ENCODE measurements at places on chromosomes 2 and 18.

DNA sequence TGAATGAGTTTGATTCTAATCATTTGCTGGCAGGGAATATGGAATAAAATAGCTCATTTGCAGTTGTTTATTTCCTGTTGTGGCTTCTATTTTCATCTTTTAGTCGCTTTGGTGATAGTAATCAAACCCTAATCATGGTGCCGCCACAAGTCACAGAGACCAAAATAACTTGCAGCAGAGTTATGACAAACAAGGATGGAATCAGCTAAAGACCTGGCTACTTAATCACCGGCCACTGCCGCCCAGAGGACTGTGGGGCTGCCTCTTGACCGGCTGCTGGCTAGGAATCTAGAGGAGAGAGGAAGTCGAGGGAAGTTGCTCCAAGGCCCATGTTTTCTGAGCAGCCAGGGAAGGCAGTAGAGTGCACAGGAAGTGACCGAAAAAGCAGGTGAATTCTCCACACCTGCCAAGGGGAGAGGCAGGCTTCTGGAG lies 5.1 kb upstream of the SMAD7 start:
- DNase-seq, result no peak

GRCh38 chr2:30338475-30338874 lies 107.1 kb downstream of the LBH start:
- no peak for DNase-seq

GRCh38 chr2:149290662-149291061 lies 39.7 kb upstream of the LYPD6 start:
- DNase-seq, result no peak

DNA sequence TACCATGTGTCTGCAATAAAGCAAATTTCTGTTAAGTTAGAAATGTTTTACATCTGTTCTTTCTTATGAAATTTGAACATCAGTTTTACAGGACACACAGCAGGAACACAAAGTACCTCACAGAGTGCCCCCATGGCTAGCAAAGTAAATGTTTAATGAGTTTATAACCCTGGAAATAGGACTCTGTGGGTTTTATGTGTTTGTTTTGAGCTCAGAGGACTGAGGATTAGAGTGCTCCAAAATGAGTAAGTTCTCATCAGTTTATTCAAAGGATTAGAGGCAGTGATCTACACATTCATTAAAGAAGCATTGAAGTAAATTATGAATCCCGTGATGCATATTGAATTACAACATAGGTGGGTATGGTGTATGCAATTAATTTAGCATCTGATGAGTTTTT lies 281.8 kb downstream of the GULP1 start:
- no peak for DNase-seq

- no peak for DNase-seq
Observed at GRCh38 chr2:149313512-149313972, 16.8 kb upstream of the LYPD6 start.

DNA sequence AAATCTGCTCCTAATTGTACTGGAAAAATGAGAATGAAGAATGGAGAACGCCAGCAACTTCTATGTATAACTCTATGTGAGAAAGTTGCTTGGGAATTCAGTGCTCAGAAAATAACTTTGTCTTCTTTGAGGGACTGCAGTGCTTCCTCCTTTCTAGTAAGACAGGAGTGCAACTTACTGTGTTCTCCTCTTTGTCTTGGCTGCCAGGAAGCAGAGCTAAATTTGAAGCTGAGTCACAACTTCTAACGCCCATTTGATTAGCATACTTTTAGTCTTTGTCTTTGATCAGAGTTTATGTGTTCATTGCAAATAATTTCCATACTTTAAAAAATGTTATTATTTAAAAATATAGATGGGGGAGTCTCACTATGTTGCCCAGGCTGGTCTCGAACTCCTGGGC lies 6.6 kb downstream of the ARHGAP25 start:
- DNase-seq, result no peak

DNA sequence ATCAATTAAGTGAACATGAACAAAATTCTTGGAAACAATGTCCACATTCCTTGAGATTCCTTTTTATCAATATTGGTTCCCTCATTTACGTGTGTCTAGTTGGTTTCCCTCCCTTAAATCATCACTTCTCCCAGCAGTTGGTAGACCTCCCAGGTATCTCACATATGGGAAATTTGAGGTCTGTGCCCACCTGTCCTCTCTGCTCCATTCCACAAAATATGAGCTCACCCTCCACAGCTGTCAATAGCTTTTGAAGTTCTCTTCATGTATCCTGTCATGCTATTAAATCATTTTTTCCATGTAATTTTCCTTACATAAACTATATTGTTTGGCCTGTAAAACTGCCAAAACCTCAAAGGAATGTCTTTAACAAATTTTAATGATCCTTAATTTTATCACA lies 992.2 kb upstream of the ACVR2A start:
- no peak for DNase-seq

DNA sequence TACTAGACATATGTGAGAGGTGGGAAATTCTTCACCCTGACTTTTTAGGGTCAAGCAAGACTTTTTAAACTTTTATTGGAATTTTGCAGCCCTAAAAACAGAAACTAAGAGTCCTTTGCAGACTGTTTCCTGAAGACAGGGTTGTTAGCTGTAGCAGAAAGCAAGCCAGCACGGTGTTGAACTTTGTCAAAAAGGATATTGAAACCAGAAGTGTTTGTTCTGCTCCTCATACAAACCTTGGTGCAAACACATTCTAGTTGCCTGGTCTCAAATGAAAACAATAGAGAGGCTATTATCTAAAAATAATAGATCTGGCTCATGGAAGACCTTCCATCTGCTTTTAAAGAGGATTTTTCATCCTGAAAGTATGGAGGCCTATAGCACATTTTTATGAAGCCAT lies 65.8 kb upstream of the IGFBP5 start:
- no peak for DNase-seq

DNA sequence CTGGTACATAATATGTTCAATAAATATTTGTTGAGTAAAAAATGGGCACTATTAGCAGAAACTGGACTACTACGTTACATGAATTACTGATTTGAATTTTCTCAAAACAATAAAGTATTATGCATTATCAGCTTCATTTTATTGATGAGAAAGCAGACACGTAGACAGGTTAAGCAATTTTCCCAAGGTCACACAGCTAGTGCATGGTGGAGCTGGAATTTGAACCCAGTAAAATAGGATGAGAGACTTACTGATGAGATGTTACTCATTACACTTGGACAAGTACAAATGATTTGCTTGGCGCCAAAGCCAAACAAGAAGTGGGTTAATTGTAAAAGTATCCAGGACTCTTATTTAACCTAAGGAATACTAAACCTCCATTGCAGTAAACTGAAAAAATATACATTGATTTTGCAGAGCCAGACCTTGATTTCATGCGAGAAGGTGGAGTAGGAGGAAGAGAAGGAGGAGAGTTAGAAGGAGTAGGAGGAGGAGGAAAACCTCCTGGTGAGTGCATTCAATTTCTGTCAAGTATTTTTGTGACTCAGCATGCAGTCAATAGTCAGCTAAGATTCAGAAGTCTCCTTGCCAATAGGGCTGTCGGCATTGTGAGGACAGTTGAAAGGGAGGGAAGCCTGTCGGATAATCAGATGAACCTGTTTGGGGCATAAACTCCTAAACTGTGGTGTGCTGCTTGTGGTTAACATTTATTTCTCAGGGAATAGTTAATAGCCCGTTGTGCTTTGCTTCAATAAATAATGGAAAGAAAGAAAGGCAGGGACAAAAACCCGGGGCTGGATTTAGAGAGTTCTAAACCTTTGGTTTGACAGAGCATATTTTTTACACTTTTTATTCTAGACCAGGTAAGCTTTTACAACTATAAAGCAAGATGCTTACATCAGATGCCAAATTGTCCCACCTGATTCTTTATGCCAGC lies 77.0 kb upstream of the TACR1 start:
- no peak for DNase-seq

- no peak for DNase-seq
Observed at GRCh38 chr2:63984606-63985359, 34.4 kb downstream of the VPS54 start.

DNA sequence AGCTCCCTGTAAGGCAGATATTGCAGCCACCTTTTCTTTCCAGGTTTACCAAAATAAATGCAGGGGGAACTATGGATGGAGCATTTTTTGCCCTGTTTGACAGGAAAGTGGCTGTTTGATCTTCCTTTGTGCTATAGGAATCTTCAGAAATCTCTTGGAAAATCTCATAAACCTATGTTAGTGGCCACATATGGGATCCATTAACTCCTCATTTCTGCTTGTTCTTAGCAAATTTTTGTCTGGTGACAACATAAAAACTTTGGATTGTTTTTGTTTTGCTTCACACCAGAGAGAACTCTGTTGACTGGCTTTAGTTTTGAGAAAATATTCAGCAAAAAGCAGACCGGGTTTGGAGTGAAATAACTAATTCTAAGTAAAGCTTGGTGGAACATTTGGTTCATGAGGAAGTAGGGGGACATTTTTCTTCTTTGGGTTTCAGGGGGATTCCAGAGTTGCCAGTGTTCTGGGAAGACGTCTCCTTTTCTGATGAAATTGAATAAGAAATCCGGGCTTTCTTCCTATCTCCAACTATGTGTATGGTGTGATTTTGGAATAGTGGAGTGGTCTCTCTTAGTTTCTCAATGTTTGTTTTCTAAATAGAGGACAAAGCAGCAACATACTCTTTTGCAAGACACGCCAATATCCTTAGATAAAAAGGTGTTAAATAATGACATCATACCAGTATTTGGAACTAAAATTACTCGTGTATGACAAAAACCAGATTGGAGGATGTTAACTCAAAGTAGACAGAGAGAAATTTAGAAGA lies 174.4 kb downstream of the ICOS start:
- DNase-seq, result no peak

DNA sequence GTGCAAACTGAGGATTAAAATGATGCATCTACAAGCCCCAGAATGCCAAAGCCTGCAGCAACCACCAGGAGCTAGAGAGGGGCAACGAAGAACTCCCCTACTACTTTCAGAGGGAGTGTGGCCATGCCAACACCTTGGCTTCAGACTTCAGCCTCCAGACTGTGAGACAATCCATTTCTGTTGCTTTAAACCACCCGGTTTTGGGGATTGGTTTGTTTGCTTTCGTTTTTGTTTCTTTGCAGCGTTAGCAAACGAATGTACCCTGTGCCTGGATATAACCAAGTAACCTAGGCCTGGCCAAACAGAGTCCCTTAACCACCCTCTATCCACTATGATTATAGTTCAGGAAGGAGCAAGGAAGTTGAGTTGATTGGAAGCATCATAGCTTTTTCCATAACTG lies 171.2 kb upstream of the NCK2 start:
- DNase-seq, result no peak

DNA sequence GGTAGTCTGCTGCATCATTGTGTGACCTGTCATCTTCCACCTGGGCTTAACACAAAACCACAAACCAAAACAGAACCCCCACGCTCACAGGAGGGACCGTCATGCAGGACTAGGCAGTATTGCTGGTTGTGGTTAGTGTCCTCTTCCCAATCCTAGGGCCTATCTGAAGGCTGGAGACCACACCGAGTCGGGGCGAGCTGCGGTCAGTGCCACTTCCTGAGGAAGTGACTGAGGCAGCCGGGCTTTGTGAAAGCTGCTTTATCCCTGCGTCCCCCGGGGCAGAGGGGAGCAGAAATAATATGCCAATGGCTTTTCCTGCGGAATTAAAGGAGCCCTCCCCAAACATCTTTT lies 22.9 kb downstream of the ZNF532 start:
- DNase-seq, result no peak

DNA sequence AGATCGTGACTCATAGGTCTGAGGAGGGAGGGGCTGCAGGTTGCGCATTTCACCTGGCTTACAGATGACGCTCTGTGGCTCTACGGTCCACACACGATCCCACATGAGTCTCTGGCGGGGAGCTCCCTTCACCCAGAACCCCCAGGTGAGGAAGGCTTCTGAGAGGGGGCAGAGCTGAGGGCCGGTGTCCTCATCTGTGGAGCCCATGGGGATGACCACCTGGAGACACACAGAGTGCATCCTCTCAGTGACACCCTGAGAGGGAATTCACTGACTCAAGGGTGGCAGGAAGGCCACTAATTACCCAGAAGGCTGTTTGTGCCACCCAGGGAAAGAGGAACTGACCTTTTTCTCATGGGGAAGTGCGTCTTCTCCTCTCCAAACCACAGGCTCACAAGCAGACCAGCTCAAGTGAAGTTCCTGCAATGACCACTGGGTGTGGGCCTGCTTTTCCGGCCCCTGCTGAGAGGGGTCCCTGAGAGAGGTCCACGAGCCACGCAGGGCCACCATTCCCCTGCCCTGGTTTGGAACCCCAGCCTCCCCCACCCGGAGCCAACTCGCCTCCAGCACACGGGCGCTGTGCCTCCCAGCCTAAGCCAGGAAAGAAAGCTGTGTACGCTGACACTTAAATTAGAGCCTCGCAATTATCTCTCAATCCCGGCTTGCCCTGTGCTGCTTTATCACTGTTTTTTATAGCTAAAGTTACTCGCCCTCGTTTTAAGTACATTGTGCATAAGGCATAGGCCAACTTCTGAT lies 114.1 kb downstream of the BCL11A start:
- no peak for DNase-seq
